ENCODE measurements at places on chromosomes 11 and 22.

DNA sequence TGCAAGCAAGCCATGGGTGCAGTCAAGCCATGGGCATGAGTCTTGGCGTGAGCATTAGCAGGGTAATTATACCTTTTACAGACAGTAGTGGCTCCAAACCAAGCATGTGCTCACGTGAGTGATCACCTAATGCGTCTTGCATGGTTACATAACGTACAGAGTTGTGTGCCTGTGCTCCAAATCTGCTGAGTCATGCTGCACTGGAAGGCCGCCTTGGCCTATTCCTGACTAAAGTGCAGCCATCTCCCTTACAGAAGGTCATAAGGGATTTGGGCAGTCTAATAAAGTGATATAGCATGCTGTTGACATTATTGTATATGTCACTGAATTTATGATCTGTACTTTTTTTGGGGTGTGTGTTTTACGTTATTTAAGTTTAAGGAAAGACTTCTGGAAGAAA, 102.4 kb downstream of the ARHGAP42 start:
- DNase-seq = no peak

GRCh38 chr22:45090497-45090910, 73.2 kb upstream of the NUP50 start:
- peak; percentile 41 for DNase-seq

DNA sequence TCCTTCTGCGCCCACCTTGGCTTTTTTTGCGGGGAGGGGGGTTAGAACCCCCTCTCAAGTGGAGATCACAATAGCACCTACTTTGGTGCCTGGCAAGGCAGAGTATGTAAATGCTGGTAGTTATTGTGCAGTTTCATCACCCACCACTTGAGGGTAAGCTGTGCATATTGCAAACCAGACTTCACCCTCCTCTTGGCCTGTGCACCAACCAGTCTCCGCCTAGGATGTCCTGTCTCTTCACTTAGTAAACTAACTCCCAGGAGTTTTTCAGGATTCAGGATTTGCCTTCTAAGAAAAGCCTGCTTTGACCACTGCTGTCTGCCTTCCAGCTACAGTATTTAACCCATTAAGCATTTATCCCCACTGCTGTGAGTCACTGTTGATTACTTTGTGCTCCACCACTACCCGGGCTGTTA, 2.0 kb upstream of the UBXN1 start:
- no peak for DNase-seq

DNA sequence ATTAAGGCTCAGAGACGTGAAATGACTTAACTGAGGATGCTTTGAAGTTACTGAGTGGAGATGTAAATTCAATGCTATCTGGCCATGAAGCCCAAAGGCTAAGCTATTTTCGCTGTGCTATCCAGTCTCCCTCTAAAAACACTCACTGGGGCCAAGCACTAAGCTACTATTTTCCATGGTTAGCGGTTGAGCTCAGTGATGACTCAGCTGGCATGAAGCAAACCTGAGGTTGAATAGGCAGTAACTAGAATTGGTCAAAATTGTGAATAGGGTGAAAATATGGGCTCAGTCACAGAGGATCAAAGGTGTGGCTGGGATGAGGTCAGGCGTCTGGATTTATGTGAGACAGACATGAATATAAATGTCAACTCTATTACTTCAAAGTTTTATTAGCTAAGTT, 564.2 kb upstream of the KIRREL3 start:
- DNase-seq = no peak

DNA sequence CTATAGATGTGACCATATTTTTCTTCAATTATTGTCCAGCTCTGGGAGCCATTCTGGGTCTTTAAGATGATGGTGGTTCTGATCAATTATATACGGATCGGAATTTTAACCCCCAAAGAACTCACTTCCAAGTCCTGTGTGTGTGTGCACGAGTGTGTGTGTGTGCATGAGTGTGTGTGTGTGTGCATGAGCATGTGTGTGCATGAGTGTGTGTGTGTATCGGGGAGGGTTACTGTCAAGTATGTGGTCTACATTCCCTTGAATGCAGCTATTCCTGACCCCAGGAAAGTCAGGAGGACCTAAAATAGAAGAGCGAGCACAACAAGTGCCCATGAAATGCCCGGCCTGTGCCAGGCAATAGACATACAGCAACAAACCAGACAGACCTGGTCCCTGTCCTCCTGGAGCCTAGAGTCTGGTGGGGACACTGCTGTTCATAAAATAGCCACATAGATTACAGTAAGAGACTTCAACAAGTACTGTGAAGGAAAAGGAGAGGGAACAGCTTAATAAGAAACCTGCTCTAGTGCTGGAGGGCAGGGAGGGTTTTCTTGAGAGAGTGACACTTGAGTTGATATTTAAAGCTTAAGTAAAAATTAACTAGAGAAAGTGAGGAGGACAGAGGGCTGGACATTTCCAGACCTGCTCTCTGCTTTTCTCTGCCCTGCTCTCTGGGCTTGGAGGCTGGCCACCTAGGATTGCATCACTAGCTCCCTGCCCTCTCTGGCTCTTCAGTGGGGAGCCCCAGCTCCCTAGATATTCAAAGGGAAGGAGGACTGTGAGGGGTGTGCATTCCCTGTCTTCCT, 66.1 kb upstream of the SPON1 start:
- no peak for DNase-seq

- DNase-seq = no peak
These were observed 350.2 kb upstream of the PITPNB start for GRCh38 chr22:28269277-28269676.

- no peak for DNase-seq
These were observed 7.2 kb downstream of the UCP2 start for GRCh38 chr11:73975479-73975757.

DNA sequence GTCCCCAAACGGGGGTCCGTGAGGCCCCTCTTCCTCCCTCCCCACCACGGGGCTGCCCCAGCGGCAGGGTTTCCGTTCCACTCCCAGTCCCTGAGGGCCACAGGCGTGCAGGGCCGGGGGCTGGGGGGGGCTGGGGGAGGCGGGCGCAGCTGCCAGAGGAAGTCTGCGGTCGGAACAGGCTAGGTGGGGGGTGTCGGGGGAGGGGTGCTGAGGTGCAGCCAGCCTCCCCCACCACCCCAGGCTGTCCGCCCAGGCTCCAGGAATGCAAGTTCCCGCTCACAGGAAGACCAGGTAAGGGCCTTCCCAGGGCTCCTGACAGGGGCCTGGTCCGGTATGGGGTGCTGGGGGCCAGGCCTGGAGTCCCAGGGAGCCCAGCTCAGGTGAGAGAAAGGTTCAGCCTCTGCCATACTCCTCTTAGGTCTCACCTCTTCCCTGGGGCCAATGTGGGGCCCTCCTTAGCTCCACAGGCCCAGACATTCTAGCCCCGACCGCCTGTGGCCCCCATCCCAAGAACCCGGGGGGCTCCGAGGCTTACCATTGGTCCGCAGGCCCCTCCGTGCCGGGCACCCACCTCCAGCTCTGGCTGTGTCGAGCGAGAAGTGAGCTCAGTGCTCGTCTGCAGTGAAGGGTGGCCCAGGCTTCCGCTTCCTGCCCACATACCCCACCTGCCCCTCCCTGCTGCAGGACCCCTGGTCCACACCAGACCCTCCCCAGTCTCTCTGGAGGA, at the start of gene PTPRCAP:
Gene PTPRCAP (minus strand): TSS at position 601 of the 727 bp plus-strand sequence. CDS start 63 bp downstream, at position 538.
- no peak for DNase-seq

GRCh38 chr22:33811686-33812085, 108.6 kb downstream of the LARGE1 start:
- no peak for DNase-seq

DNA sequence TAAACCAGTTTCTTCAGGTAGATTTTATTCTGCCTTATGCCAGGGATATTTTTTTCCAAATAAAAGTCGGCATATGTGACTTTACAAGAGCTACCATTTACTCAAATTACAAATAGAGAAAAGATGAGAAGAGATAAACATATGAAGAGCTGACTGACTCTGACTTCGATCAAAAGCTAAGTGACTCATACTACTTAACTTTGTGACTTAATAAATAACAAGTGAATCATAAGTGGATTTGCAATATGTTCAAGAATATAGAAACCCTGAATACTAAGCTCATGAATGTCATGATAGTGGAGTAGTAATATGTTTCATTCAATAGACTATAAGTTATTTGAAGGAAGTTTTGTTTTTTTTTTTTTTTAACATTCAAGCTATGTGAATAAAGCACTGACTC, 130.5 kb upstream of the ANO3 start:
- DNase-seq = no peak

GRCh38 chr11:36266767-36267166, 22.5 kb downstream of the COMMD9 start:
- no peak for DNase-seq

GRCh38 chr11:2377511-2378443, 667 bp downstream of the CD81 start:
- DNase-seq = no peak

DNA sequence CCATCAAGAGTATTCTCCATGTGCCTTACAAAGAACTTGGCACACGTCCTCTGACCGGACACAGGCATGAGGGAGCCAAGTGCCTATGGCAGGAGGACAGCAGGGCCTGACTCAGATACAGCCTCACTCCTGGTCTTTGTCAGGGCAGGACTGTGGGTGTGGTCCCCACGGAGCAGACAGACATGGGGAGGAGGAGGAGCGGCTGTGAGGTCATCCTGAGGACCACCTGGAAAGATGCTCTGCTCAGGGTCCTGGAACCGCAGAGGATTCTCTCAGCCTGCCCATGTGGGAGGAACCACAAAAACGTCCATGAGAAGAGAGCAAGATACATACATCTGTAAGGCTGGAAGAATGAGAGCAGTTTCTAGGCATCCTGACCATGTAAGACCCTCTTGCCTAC, 576.3 kb downstream of the BRD1 start:
- DNase-seq = no peak

DNA sequence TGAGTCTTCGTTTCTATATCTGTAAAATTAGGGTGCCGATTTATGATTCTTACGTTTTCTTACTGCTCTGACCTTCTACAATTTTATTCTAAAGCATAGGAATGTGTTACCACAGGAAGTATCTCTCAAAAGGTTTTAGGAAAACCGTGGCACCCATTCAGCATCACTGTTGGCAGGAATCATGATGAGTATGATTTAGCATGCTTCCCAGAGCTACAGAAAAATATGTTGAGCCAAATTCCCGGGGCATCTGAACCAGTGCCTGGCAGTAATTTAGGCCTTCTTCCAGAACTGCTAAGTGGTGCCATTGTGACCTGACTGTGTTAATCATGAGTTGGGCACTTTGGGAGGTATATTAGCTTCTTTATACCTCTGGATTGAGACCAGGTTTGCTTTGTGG, 605.0 kb upstream of the RAG2 start:
- no peak for DNase-seq

DNA sequence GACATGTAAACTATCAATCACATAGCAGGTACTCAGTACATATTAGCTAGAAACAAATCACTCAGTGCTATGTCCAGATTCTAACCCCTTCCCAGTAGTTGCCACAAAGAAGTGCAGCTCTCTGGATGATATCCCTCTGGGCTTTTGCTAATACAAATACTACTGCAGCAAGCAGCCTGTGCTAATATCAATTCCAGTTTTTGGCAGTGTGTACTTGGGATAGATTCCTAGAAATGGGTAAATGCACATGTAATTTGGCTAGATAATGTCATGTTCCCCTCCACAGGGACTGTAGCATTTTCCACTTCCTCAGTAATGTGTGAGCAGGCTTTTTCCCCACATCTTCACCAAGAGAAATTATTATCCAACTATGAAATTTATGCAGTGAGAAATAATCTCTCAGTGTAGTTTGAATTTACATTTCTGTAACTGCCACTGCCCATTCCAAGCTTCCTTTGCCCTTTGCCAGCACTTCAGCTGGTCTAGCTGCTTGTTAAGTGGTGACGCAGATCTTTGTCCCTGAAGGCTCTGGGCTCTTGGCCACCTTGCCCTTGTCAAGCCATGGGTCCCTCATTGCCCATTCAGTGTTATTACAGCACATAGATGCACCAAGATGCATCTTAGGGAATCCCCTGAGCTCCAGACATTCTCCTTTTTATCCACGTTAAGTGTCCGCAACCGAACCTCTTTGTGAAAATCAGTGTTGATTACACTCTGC, 107.1 kb upstream of the CLPB start:
- no peak for DNase-seq

DNA sequence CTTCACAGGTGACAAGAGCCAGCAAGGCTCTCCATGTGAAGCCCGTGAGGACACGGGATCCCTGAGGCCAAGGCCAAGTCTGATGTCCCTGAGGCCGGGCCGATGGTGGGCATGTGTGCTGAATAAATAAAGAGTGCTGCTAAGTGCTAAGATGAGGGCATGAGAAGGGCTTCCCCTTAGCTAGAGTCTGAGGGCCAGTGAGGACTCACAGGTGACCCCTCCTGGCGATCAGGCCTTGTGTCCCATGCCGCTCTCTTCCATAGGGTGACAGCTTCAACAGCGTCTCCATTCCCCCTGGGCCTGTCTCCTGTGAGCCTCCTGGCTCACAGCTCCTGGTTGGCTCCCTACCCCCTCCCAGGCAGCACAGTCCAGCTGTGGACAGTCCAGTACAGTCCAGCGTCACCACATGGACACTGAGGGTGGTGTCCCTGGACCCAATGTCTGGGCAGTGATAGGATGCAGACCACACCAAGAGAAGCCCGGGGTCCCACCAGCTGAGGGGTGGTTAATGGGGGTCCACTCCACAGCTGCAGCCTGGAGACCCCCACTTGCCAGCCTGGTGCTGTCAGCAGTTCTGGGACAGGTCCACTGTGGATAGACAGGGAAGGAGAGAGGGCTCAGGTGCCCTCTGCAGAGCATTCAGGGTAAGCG, 1033.2 kb downstream of the TBC1D22A start:
- no peak for DNase-seq

DNA sequence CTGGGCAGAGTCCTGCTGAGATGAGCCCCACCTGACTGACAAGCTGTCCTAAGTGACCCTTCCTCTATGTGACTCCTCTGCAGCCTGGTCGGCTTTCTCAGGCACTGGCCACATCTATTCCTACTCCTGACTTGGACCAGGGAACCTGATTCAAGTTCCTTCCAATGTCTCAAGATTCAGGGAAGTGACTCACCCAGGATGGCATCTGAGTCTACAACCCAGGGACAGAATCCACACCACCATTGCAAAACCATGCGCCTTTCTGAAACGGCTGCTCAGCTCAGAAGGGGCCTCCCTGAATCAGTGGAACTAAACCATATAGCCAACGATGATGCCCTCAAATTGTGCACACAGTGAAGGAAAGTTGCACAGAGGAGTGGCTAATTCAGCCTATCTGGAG, 63.9 kb upstream of the CSNK2A3 start:
- DNase-seq = no peak

DNA sequence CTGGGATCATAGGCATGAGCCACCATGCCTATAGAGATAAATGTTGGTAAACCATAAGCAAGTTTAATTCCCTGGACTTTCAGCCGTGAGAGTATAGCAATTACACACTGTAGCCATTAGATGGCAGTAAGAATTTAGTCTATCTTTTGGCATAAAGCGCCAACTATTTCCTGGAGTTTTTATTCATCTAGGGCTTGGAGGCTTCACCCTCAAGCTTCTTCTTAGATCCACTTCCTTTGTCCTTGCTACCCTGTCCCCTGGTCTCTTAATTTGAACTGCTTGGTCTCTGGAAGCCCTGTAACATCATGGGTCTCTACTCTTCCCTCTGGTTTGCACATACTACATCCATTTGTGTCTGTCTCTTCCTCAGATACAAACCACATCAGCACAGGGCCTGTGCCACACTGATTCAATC, 38.2 kb downstream of the OR10A6 start:
- DNase-seq = no peak

Data from iPS DF 6.9 (cell line).